ENCODE measurements at places on chromosomes 4 and X. TPM values are rescaled to one million over a fixed set of nuclear protein-coding genes. Genes with fewer than 3 reads are reported as not detected.

GRCh38 chrX:107117993-107118321 is 665 bp downstream of the RBM41 start:
- DNase-seq = peak; percentile 66

- DNase-seq = no peak
Measured at GRCh38 chr4:8157496-8157895, 1.1 kb downstream of the ABLIM2 start.

GRCh38 chr4:40553995-40554394 is 75.7 kb downstream of the RBM47 start:
- no peak for DNase-seq

- no peak for DNase-seq
Measured at GRCh38 chr4:20393486-20394100, 141.9 kb downstream of the SLIT2 start.

DNA sequence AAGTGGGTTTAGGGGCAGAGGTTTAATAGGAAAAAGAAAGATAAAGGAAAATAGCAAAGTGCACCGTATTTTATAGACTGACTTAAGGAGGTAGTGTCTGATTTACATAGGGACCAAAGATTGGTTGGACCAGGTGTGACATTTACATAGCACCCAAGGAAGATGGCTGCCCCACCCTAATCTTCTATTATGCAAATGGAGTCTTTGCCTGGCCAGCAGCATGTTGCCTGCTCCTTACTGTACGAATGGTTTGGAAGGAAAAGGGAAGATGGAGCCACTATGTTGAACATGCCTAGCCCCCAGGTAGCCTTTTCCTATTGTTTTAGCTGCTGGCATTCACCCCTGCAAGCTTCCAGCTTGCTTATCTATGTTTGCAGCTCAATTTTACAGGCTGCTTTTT is 146.2 kb upstream of the PDE5A start:
- peak; percentile 21 for DNase-seq

DNA sequence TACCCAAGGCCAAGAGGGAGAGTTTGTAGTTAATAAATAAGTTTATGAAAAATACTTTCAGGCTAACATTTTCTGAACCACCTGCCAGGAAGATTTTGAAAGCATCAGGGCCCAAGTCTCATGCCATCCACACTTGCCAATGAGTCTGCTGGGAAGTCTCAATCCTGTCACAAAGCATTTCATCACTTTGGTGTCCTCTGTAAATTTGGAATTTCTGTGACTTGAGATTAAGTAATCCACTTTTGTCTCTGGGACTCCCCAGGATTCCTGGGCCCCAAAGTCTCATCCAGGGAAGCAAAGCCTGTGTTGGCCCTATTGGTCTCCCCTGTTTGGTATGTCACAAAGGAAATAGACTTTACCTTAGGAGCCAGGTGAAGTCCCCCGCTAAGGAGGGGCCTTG is 99.2 kb upstream of the GPC4 start:
- no peak for DNase-seq

The PDGFRA gene
- total RNA-seq = not detected

The TMPRSS11F gene
- not detected for total RNA-seq

The PPBP gene
- not detected for total RNA-seq

Measured in Karpas-422 (cell line).